G401 (cell line): ENCODE measurements at places on chromosomes 4 and X. TPM values are rescaled to one million over a fixed set of nuclear protein-coding genes. Genes with fewer than 3 reads are reported as not detected.
A peak's percentile ranks its signal among the peaks of the same experiment; 100 is the strongest.

The ATP5ME gene
- 245 and 376 TPM in 2 replicates for total RNA-seq

The SH3D19 gene
- 17.7 and 23.3 TPM in 2 replicates for total RNA-seq

DNA sequence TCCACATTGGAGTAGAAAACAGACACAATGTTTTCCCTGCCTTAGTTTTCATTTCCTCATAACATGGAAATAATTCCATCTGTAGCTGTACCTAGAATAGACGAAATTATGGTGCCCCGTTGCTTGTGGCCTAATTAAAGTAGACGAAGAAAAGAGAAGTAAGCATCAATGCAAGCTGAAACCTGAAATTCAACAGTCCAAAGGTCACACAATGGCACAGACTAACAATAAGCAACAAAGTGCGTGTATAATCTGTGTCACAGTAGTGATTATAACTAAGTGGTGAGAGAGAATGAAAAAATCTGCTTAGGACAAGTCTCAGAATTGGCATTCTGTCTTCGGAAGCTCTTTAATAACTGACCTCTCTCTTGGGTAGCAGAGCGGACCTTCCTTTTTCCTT is 24.3 kb downstream of the MAGEB17 start:
- no peak for DNase-seq

DNA sequence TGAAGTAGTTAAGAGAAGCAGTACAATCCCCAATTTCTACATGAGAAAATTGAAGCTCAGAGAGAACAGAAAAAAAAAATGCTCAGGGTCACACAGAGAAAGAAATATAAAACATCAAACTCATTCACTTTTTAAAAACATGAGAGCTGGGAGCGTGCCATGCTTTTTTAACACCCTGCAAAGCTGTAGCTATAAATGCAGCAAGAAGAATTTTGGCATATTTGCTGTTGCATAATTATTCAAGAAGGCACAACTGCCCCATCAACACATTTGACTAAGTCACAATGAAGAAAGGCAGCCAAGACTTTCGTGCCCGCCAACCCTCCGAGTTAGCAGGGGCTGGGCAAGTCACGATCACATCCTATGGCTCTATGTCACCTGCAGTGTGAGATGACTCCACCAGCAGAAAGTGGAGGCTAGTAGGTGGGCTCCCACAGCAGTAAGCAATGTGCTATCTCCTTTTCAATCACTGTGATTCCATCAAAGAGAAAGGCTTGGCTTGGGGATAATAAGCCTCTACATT is 214.8 kb downstream of the DHX15 start:
- peak; percentile 50 for DNase-seq

- no peak for DNase-seq
Measured at GRCh38 chr4:7938609-7939376, 868 bp downstream of the AFAP1 start.

DNA sequence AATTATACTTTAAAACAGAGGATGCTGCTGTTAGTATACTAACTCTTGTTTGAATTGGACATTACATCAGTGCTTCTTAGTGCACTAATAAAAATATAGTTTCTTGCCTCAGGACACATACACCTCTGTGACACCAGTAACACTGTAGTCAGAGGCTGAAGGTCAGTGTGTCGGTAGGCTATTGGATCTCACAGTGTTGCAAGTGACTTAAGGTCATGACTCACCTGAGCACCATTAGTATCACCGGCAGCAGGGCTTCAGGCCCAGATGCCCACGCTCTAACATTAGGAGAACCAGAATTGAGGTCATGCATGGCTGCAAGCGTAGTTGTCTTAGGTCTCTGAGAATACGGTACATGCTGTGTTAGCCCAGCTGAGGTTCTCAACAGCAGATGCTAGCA is 15.2 kb downstream of the ETDC start:
- no peak for DNase-seq

The NALF2 gene
- total RNA-seq, result 4.4 and 6.4 TPM in 2 replicates

DNA sequence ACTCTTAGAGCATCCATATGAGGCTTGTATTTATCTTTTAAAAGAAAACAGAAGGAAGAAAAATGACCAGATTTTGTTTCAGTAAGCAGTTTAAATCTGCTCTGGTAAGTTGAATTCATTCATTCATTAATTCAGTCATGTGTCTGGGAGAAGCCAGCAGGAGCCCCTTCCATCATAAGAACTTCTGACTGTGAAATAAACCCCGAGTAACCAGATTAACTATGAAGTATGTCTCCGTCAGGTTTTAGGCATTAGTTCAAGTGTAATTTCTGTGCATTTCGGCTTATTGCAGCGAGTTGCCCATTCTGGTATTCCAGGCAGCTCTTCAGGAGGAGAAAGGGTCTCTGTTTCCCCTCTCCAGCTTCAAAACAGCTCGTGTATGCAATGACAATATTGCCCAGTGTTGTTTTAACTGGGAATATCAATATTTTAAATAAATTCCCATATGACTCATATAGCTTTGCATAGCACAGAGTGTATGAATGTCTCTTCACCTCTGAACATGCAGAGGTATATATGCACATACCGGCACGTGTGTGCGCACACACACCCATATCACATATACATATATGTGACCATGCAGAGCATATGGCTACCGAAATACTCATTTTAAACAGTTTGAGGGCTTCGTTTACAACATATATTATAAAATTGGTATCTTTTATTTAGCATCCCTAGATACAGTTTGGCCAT is 255.3 kb downstream of the BCOR start:
- DNase-seq, result no peak

The PAGE4 gene
- not detected in 2 replicates for total RNA-seq

DNA sequence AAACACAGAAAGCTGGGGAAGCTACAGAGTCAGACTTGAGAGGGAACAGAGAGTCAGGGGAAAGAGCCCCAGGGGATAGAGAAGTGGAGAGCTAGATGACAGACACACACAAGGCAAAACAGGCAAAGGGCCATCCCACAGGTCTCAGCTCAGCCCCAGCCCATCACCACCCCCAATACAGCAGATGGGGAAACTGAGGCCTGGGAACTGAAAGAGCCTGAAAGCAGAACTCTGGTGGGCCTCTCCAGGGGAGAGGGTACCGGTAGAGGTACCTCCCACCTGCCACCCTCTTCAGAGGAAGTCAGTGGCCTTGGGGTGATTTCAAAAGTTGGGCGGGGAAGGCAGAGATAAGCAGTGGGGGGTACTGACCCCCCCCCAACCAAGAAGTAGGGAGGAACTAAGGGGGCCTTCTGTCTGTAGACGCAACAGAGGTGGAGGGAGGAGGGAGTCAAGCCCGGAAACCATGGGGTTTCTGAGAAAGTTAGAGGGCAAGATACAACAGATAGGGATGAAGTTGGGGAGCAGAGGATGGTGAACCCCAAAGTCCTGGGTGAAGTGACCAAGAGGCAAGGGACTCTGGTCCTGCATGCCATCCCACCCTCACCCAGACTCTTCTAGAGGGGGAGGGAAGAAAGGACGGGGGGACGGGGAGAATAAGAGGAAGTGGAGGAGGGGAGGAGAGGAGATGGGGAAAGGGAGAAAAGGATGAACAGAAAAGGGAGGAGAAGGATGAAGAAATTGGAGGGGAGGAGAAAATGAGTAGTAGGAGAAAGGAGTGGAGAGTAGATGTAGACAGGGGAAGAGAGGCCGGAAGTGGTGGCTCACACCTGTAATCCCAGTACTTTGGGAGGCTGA is 3.2 kb downstream of the GATA1 start:
- DNase-seq, result no peak

DNA sequence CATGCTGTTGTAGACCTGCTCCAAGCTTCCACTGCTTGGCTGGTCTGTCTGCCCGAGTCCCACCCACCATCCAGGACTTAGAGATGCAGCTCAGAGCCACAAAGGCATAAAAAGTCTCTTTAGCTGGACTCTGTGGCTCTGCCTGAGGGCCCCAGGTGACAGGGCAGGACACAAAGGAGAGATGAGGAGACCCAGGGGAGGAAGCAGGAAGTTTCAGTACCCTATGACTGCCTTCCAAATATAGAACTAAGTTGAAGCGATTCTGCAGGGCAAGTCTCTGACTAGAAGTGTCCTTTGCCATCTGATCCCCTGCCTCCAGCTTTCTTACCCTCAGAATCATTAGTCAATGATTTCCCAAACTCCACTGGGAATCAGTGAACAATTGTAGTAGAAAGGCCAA is 11.2 kb upstream of the CXCR3 start:
- no peak for DNase-seq

The BDH2 gene
- 56.0 and 72.1 TPM in 2 replicates for total RNA-seq

DNA sequence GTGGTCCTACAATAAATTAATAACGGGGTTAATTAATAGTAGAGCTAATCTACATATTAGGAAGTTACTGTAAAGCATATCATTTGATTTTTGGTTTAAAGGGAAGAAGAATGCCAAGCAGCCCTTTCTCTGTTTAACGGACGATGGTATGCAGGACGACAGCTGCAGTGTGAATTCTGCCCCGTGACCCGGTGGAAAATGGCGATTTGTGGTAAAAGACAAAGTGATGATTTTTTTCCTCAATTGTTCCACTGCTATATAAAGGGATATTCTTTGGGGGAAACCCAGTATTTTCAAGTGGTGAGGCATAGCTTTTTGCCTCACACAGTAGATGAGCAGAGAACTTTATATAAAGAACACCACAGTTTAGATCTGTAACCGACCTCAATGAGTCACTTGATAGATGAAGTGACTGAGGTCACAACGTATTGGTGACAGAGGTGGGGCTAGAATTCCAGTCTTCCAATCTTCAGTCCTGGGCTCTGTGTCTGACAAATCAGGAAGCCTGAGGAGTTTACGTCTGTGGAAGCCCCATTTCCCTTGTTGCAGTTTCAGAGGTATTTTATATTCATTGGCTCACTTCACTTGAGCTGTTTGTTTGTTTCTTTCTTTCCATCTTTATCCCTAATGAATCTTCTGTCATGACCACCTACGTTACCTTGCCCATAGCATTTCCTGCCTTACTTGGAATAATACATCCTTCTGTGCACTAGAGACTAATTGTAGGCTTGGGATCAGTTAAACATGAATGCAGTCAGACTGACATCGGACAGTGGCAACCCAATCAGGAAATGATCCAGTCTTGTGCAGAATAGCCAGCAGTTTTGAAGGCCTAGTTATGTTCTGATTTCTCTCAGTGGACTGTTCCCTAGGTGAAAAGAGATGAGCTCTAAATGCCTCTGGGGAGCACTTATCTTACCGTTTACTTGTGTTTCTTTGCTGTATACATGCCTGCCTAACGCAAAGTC is 30.1 kb downstream of the ZRSR2 start:
- DNase-seq, result no peak

DNA sequence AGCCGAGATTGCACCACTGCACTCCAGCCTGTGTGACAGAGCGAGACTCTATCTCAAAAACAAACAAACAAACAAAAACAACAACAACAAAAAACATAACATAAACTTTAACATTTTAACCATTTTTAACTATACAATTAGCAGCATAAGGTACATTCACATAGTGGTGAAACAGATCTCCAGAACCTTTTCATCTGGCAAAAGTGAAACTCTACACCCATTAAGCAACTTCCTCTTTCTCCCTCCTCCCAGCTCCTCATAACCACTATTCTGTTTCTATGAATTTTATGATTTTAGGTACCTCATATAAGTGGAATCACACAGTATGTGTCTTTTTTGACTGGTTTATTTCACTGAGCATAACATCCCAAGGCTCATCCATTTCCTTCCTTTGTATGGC is 103.6 kb downstream of the FAM13A start:
- no peak for DNase-seq

The STPG2 gene
- 0.12 TPM in 1 of 2 replicates, not detected in the other for total RNA-seq

DNA sequence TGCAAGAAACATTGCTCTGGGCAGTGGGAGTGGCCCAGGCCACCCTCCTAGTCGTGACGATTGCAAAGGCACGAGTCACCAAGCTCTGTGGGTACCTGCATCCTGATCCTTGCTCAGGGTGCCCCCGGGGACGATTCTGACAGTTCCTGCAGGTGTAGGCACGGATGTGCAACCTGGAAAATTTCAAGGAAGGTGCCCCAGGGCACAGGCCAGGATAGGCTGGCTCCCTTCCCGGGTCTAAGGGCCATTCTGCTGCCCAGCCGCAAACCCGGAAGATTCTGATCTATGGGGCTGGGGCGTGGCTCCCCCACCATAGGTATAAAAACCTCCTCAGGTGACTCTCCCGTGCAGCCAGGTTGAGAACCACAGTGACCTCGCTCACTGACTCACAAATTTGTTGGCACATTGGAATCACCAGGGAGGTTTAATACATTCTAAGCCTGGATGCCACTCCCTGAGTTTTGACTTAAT is 228.5 kb downstream of the PTTG2 start:
- no peak for DNase-seq

The CNKSR2 gene
- not detected in 2 replicates for total RNA-seq

- no peak for DNase-seq
Measured at GRCh38 chrX:20743046-20743445, 476.3 kb upstream of the RPS6KA3 start.

- no peak for DNase-seq
Measured at GRCh38 chrX:110097920-110098319, 95.0 kb downstream of the TMEM164 start.

DNA sequence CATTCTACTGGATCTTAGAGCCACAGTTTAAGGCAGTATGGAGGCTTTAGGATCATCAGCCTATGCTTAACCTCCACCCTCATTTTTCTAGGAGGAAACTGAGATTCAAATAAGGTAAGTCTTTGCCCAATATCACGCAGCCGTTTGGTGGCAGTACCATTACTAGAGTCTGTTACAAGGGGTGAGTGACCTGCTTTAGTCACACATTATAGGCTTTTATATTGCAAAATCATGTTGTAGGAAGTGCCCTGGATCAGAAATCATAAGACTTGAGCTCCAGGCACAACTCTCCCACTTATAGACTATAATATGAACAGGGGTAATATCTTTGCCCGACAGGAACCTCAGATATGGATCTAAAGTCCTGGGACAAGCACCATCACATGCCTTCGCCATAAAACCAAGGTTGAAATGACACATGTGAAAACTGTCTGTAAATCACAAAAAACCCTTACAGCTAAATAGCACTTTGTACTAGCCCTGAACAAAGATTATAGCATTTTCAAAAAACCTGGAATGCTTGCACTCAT is 19.2 kb downstream of the HPSE start:
- no peak for DNase-seq

The KLHL13 gene
- total RNA-seq, result not detected in 2 replicates

DNA sequence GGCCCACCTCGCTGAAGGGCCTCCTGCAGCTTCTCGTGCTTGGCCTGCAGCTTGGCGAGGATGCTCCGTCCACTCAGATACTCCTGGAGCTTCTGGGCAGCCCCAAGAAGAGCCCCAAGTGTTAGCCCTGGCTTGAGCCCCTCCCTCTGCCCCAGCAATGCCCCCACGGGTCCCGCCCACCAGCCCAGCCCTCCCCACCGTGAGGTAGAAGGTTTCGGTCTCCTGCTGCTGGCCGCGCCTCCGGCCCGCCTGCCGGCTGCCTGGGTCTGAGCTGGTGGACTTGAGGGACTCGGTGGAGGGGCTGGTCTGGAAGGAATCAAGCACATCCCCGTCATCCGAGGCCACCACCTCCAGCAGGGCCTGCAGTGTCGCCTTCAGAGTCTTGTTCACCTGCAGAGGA is 8.7 kb downstream of the AVPR2 start:
- DNase-seq, result no peak

DNA sequence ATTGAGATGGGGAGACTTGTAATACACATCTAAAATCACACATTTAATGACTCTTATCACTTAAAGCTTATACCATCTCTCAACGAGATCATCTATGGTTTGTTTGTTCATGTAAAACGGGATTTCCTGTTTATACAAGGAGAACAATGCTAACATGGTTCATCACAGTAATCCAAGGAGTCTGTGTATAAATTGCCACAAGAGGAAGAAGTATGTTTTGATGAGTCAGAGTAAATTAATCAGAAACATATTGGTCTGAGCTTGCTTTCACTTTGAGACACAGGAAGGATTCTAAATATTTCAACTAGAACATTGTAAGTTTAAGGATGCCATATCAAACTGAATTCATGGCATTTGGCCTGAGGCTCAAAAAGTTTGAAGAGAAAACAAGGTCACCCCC is 594.1 kb downstream of the GLUD2 start:
- no peak for DNase-seq
